Stimulated activated CD4-positive, alpha-beta T cell treated with anti-CD3 and anti-CD28 coated beads, Interleukin-2, amount 100 ng/mL, for 48 hours (primary cell): ENCODE measurements at places on chromosomes 7 and 10.

DNA sequence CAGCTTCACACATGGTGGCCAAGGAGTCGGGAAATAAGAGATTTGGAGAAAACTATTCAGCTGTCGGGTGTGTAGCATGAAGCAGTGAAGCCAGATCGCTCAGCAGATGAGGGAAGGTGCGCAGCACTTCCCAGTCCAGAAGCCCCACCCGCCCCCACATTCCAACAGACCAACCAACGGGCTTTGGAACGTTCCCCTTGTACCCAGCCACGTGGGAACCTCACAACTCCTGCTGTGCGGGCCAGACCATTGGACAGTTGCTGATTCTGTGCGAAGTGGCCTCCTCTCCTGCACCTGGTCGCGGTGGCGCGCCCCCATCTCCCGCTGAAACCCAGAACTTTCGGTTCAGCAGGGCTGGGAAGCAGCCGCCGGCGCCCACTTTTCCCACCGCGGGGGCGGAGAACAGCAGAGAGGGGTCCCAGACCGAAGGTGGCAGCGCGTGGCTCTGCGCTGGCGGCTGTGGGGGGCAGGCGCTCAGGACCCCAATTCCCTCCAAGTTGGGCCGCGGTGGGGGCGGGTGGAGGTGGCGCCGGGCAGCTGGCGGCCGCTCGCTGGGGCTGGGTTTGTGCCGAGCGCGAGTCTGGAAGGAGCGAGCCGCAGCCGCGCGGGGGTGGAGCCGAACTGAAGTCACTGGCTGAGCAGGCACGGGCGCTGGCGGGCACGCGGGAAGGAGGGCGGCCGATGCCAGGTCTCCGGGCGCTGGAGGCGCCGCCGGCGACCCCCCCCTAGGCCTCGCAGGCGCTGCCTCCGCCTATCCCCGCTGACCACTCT, 1301.5 kb upstream of the SORCS1 start:
- no peak for DNase-seq

- DNase-seq: no peak
Observed at GRCh38 chr7:102935450-102936115, 22.8 kb downstream of the LRRC17 start.

DNA sequence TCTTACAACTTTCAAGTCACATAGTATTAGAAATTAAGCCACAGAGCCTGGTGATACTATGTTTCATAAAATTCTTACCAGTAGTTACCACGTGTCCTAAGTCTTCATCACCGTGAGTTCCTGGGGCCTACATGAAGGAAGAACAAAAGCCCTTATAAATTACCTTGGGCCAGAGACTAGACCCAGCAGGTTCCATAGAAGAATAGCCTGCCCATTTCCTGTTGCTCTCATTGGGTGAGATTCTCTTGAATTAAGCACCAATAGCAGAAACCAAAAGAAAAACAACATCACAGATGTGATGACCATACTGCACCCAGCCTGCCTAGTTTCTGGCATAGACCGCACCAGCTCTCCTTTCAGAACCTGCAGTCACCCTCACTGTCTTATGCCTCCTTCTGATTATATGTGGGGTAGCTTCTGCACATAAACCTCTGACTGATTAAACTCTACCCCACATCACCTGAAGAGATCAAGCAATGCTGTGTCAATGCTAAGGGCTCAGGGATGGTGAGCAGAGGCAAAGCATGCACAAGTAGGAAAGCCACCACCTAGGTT, 18.0 kb upstream of the SEM1 start:
- no peak for DNase-seq

GRCh38 chr10:43203448-43204041, 63.3 kb downstream of the RASGEF1A start:
- no peak for DNase-seq

GRCh38 chr10:770975-771374, 81.5 kb upstream of the DIP2C start:
- DNase-seq: no peak

DNA sequence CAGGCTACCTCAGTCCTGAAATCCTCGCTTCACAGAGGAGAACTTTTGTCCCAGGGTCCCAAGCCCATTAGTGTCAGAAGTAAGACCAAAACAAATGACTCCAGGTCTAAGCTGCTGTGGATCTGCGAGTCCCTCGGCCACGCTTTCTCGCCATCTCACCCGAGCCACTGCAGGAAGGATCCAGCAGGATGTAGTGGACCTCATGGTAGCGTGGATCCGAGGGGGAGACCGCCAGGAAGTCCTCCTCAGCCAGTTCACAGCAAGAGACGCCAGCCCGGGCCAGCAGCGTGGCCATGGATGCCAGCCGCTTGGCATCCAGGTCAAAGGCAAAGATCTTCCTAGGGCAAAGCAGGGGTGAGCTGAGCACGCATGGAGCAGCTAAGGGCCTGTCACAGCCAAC, 4.6 kb downstream of the NSUN5 start:
- DNase-seq: no peak
